ENCODE measurements at places on chromosomes 2 and 18.

DNA sequence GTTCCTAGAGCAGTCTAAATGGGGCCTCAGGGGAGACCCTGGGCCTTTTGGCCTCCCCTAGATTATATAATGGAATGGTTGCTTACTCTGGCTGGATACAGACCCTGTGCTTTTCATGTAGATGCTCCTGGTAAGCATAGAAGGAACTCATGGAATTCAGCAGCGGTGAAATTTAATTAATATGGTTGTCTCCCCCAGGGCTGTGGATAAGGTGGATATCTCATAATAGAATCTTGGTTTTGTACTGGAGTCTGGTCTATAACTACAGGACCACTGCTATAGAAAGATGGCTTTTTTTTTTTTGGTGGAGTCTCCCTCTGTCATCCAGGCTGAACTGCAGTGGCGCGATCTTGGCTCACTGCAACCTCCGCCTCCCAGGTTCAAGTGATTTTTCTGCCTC lies 84.5 kb downstream of the HRH4 start:
- no peak for DNase-seq

- no peak for DNase-seq
Observed at GRCh38 chr2:153287109-153287801, 191.3 kb downstream of the RPRM start.

- DNase-seq = peak; percentile 89
Observed at GRCh38 chr2:57759822-57760300, 286.7 kb upstream of the VRK2 start.

- DNase-seq = peak; percentile 31
Observed at GRCh38 chr2:8576525-8577167, 105.2 kb upstream of the ID2 start.

DNA sequence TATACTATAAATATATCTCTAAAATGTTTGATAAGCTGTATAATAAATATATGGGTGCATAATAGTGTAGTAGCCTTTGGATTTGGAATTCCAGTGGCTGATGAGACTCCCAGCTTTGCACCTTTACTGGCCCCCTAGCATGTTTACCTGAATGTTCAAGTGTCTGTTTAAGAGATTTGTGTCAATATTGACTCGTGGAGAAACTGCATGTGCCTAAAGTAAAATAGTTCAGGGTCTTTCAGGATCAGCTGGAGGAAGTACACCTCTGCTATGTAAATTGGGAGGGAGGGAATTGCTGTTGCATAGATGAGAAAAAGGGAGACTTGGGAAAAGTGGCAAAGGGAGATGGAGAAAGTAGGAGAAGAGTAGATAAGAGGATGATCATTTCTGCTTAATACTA lies 23.9 kb downstream of the ME2 start:
- no peak for DNase-seq

GRCh38 chr2:114160263-114160981 lies 270.5 kb downstream of the ACTR3 start:
- DNase-seq = no peak

- DNase-seq = peak; percentile 77
Observed at GRCh38 chr2:73212448-73213176, 1.4 kb upstream of the SMYD5 start.

DNA sequence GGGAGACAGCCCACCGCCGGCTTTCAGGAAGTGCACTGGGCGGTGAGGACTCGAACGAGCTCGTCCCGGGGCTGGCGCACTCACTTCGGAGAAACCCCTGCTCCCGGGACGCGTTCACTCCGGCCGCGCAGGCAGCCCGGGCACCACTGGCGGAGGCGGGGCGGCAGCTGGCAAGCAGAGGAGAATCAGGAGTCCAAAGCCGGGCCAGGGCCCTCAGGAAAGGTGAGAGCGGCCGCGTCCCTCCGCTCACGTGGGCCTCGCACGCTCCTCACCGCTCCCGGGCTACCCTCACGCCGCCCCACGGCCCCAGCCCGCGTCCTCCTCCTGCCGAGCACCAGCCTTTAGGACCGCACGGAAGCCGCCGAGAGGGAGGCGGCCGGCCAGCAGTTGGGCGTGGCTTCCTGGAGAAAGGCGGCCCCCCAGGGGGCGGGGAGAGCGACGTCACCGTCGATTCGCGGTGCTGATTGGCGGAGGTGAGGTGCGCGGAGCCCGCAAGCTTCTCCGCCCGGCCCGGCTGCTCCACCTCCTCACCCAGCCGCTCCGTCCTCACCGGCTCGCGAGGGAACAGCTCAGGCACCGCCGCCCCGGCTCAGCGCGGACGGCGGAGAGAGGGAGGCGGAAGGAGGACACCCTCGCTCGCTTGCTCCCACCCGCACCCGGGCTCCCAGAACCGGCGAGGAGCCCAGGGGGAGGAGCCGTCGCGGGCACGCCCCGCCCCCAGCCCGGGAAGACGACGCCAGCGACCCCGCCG lies at the start of gene ZCCHC2:
TSS of gene ZCCHC2 (plus strand) at position 522 of the 751 bp plus-strand sequence. CDS start 400 bp downstream, outside the sequence.
- peak; percentile 100 for DNase-seq

GRCh38 chr18:45164551-45164950 lies 450.7 kb upstream of the SLC14A2 start:
- DNase-seq = no peak

- no peak for DNase-seq
Observed at GRCh38 chr2:27312152-27312551, 3.9 kb upstream of the UCN start.

GRCh38 chr18:8820396-8821082 lies 115.2 kb downstream of the MTCL1 start:
- no peak for DNase-seq

DNA sequence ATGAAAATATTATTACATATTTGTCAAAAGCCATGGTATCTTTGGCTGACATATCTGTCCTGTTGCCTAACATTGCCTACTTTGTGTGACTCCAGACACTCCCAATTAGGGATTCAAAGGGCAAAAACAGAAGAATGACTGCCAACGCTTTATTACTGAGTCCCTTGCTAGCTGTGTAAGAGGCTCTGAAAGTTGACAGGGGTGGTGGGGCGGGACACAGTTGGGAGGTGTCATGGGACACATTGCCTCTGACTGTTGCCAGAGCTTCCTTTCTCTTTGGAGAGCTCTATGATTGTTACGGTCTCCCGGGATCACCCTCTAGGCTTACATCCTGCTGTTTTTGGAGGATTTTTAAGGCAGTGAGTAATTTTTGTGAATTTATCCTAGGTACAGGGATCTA lies 249.6 kb upstream of the ACVR2A start:
- no peak for DNase-seq

- DNase-seq = no peak
Observed at GRCh38 chr2:103161456-103162289, 399.8 kb downstream of the TMEM182 start.

GRCh38 chr2:40202798-40203400 lies 249.0 kb downstream of the SLC8A1 start:
- DNase-seq = no peak

DNA sequence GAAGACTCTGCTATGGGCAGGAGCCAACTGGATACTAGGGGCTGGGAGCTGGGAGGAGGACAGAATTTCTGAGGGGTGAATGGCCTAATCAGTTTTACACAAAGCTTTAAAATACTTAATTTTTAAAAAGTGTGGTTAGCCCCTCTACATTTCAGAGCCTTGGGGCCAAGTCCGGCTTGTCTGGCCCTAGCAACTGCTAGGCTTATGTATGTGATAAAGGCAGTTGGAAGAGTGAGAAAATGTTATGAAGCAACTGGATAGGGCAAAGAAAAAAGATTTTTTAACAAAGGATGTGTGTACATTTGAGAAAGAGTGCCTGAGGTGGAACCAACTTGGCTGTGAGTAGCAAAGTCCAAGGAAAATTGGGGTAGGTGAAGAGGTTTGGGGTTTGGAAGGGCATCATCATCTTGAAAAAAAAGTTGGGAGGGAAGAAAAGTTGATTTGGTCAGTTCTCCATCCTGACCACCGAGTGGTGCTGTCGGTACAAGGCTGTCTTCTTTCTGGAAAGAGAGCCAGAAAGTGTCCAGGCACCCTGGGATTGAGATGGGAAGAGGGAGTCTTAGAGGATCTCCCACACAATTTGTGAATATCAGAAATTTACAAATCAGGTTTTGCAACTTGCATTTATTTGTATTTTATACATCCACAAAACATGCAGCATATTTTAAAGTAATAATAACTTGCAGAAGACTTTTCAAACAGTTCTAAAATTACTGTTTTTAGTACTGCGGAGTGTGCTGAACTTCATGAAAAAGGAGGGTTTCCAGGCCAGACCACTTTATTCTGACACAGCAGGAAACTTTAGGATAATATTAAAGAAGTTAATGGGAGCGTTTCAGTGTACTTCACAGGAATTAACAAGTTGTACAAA lies 10.5 kb upstream of the CDK15 start:
- no peak for DNase-seq

DNA sequence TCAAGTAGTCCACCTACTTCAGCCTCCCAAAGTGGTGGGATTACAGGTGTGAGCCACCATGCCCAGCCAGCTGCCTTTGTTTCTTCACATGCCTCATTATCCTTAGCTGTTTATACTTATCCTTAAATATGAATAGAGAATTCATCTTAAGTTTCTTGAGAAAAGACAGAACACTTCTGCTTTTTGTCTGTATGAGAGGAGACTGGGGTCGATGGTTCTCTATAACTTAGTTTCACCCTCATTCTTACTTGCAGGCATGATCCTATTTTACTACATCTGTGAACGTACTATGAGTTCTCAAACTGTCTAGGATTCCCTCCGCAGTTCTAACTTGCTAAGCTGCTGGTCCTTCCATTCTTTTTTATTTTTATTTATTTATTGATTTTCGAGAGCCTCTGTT lies 20.4 kb downstream of the PPM1B start:
- DNase-seq = no peak

DNA sequence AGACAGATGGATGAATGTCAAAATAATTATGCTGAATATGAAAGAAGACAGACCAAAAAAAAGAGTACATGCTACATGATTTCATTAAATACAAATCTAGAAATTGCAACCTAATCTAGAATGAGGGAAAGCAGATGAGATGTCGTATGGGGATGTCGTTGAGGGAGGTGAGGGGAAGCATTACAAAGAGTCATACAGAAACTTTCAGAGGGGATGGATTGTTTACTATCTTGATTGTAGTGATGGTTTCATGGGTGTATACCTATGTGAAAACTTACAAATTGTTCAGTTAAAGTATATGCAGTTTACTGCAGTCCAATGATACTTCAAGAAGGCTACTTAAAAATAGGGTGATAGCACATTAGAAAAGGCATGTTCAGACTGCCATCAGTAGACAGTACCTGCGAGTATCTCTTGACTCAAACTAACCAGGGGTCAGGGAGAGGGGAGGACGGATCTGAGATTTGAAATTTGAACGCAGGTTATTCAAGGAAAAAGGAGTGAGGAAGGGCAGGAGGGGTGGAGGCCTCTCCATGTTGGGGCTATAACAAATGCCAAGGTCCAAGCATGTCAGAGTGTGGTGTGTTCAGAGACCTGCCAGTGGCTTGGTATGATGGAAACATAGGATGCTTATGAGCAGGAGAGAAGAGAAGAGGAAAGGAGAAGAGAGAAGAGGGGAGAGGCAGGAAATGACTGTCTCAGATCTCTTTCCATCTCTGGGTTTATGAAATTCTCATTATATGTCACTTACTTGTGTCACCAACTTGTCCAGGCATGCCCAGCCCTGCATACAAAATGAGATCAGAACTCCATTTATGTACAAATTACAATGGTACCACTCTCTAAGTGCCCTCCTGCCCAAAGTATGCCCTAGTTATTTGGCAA lies 257.3 kb upstream of the CXCR4 start:
- DNase-seq = no peak

DNA sequence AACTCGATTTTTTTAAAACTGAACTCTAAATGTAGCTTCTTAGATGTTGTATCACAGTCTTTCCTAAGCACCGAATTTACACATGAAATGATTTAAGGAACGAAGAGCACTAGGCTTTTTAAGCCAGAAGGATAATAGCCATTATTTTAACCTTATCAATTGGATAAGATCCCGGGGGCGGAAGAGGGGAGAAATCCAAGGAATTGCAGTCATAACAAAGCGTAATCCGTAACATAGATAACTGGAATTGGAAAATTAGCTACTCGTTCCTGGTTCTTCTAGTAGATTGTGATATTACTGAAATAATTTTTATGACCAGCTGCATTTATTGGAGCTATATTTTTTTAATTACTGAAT lies 988 bp upstream of the KANSL1L start:
- DNase-seq = no peak

GRCh38 chr2:235694721-235695601 lies 201.1 kb downstream of the AGAP1 start:
- DNase-seq = no peak

DNA sequence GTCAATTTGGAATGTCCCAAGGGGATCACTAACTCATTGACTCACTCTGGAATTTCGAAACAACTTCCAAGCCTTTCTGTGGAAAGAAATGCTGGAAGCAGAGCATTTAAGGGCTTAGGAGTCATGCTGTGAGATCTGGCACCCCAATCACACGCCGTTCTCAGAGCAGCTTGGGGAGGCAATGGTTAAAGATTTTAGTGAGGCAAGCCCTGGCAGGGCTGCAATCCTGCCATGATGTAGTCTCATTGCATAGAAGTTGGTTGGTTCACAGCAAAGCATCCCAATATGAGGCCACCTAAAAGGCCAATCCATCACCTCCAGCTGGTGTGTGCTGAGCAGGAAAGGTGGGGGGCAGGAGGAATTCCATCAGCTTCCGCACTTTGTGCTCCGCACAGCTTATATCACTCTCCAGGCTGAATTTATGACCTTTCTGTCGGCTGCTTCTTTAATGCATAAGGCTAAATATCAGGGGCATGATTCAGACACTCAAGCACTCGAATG lies 1043.9 kb upstream of the POU3F3 start:
- no peak for DNase-seq

GRCh38 chr18:50757358-50757757 lies 62.5 kb downstream of the MRO start:
- DNase-seq = no peak

- DNase-seq = no peak
Observed at GRCh38 chr2:67839242-67839641, 223.6 kb downstream of the C1D start.

GRCh38 chr2:44706681-44707553 lies 234.6 kb upstream of the SIX3 start:
- no peak for DNase-seq

- DNase-seq = no peak
Observed at GRCh38 chr2:193331676-193332075, 1136.9 kb upstream of the TMEFF2 start.

DNA sequence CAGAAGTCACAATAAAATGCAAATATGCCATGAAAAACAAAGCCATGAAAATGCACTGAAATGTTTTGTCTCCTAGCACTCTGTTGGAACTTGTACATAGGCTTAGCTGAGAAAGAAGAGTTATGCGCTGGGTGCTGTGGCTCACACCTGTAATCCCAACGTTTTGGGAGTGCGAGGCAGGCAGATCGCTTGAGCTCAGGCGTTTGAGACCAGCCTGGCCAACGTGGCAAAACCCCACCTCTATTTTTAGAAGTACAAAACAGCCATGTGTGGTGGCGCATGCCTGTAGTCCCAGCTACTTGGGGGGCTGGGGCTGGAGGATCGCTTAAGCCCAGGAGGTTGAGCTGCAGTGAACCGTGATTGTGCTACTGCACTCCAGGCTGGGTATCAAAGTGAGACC lies 39.9 kb downstream of the IRS1 start:
- DNase-seq = no peak

All from liver (tissue), 10 donors.